ENCODE measurements at places on chromosomes 11 and 22.

DNA sequence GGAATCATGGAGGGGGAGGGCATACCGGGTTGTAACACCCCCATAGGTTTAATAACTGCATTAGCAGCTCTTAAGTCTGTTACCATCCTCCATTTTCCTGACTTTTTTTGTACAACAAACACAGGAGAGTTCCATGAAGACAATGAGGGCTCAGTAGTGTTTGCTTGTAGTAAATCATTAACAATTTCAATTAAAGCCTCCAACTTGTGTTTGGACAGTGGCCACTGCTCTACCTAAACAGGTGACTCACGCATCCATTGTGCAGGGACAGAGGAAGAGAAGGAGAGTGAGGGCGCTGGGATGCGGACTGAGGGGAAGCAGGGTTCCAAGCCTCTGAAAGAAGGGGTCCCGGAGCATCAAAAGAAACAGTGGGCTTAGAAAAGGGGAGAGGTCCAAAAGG, 21.3 kb upstream of the MTNR1B start:
- no peak for DNase-seq

DNA sequence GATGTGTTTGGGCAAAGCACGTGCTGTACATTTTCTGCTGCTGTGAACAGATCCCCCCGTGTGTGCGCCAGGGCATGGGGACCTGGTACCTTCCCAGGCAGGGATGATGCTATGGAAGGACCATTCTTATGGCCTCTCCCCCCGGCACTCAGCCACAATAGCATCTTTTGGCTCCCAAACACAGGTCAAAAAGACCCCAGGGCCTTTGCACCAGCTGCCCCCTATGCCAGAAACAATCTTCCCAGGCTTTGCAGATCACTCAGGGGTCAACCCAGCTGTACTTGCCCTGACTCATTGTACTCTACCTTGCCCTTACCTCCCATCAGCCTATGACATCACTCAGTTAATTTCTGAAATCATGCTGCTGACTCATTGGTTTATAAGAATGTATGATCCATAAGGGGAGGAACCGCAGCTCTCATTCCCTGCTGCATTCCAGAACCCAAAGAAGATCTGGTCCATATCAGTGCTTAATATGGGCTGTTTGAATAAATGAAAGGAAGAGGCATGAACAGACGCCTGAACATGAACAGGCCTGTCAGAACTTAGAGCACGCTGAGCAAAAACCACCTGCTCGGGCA, 100.7 kb downstream of the CELSR1 start:
- no peak for DNase-seq

GRCh38 chr22:45263463-45264269, 21.1 kb upstream of the UPK3A start:
- no peak for DNase-seq

DNA sequence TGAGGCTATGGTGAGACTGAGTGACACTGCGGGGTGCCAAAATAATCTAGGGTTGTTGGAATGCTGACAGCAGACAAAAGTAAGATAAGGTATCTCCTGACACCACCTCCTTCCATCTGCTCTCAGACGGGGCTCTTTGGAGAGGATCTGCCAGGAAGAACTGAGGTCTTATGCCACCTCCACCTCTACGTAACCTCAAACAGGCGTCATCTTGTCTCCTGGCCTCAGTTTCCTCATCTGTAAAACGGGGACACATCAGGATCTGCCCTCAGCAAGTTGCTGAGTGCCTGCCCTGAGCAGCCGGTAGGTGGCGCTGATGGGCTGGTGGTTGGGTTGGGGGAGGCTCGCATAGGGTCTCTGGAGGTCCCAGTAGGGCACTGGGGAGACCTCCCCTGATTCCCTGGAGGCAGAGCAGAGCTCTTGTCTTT, 1.7 kb upstream of the MYEOV start:
- peak; percentile 52 for DNase-seq

GRCh38 chr11:90774727-90775566, 552.1 kb upstream of the CHORDC1 start:
- no peak for DNase-seq

DNA sequence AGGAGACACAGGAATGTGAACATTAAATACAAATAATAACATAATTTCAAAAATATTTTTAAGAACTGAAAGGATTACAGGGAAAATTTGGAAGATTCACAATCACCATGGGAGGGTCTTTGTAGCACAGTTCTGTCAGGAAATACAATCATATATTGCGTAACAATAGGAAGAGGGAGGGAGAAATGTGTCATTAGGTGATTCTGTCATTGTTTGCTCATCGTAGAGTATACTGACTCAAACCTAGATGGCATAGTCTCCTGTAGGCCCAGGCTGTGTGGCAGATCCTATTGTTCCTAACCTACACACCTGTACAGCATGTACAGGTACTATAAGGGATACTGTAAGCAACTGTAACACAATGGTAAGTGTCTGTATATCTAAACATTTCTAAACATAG, 330.4 kb downstream of the BRD1 start:
- DNase-seq: no peak

GRCh38 chr11:46942172-46942571, 5.6 kb downstream of the CSTPP1 start:
- DNase-seq: no peak

DNA sequence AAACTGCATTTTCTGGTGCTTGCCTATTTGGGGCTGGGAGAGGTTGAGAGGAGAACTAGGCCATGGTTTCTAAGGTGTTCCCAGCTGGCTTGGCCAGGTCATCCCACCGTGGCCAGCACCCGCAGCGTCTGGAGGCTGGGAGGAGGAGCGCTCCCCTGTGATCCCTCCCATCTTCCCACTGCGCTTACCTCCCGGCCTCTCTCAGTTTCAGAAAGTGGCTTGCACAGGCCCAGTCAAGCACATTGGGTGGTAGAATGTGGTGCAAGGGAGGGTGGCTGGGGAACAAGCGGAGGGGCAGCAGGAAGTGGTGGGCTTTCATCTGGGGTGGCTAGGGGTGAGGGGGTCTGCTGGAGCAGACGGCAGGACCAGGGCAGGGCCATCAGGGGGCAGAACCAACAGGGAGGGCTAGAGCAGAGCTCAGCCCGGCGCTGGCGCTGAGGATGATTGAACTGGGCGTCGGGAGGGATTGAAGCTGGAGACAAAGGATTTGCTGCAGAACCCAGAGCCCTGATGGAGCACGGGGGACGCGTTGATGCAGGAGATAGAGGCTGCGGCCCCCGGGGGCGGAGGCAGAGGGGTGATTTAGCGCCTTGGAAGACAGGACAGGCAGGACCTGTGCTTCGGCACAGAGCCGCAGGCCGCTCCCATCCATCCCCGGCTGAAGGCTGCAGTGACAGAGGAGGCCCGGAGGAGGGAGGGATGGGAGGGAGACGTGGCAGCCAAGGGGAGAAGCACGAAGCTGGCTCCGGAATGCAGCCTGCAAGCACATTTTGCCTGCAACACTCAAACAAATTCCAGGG, 76.0 kb downstream of the TRIM29 start:
- DNase-seq: no peak

- no peak for DNase-seq
Measured at GRCh38 chr11:69467646-69468045, 13.8 kb upstream of the LINC01488 start.

GRCh38 chr11:125842321-125842948, 9.3 kb downstream of the PATE4 start:
- no peak for DNase-seq

GRCh38 chr11:121534131-121535093, 81.6 kb upstream of the SORL1-AS1 start:
- no peak for DNase-seq

DNA sequence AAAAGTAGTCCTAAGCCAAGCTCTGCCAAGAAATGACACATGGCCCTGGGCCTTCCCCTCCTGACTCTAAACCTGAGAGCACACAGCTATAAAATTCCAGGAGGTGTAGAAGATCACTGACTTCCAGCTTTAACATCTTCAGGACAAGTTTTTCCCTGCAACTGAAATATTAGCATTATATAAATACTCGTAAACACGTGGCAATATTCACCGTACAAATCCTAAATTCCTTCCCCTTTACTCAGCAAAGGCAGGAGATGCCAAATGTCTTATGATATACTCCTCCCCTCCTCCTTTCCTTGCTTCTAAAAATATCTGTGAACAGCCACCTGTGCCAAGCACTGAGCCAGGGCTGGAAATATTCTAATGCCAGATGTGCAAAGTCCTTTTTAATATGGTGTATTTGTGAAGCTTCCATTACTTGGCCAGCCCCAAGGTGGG, 194.0 kb downstream of the LARGE1 start:
- DNase-seq: no peak

DNA sequence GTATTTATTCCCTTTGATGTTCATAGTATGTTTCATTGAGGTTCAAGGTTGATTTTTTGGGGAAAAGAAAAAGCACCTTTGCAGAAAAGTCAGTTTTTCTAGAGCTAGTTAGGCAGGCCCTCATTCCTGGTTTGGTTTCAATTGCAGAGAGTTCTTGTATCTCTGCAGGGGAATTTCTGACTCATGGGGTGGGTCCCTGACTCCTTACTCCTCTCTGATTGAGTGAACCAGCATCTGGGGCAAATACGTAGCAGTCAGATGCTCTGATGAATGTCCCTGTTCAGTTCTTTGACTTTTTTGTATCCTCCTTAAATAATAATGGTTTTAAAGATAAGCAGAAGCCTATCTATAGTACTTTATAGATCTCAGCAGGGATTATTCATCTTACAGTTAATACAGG, 7.7 kb upstream of the NCR3LG1 start:
- DNase-seq: no peak

DNA sequence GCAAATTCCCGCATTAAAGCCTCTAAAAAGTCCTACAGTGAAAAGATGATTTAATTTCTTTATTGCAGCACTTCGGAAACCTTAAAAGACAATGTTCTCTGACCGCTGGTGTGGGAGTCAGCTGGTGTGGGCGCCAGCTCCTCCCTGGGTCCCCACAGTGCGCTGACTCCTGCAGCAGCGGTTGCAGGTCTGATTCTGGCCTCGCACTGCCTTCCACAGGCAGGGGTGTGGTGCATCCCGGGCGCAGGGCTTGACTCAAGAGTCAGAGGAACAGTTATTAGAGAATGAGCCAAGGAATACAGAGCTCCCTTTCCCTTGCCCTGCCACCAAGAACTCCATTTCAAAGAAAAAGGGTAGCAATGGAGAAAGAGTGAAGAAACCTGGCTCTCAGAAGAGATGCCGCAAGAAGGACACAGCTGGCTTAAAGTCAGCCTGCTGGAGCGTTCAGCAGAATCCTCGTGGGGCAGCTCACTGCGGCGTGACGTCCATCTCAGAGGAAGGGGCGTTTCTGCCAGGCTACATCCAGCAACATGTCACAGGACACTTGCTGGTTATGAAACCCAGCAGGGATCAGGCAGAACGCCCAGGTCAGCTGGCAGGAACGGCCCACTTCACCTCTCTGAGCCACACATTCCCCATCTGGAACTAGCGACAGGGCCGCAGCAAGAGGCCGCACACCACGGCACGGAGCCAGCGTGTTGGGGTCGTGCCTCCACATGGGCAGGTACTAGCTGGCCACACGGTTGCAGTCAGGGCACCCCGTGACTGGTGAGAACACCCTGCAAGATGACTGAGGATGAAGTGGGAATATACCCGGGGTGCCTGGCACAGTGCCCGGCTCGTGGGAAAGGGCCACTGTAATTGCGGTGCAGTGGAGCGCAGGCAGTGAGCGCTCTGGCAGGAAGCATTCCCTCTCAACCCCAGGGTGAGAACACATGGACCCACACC, 18.1 kb upstream of the EFCAB6 start:
- no peak for DNase-seq

DNA sequence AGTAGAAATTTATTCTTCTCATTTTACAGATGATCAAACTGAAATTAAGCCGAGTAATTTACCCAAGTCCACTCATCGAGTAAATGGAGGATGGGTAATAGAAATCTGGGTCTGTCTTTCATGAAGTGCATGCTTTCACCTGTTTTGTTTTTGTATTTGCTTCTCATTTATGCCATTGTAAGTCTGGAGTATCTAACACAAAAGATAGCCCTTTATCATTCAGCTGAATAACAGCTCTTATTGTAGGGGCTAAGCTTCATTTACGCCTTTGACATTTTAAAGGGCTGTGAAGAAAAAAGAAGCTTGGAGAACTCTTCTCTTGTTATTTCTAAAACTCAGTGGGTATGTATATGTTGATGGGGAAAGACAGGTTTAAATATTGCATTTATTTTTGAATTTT, 1196.2 kb upstream of the TENM4 start:
- DNase-seq: no peak

DNA sequence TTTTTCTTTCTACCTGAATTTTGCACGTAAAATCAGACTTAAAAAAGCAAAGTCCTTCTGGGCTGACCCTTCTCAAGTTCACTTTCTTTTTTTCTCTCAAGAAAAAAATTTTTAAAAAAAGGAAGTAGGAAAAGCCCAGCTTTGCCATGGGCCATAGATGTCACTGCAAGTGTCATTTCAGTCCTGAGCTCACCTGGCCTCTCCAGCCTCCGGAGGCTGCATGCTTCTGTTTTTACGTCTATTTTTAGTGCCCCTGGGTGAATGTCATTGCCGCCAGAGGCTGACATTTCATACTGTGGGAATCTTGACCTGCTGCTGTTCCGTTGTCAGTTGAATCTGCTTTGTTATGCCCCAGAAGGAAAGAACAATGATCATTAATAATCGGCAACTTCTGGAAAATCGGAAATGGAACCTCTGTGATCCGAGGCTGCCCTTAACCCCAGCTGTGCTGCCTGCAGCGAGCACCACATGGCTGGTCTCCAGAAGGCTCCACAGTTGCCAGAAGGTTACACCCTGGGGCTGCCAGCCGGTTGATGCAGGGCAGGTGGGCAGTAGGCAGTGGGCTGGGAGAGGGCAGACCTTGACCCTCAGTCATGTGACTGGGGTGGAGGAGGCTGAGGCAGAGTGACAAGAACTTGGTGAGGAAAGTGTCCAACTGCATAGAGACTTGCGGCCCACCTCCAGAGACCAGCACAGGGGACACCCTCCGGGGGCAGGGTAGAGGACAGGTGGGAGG, 16.7 kb upstream of the MYEOV start:
- DNase-seq: no peak

DNA sequence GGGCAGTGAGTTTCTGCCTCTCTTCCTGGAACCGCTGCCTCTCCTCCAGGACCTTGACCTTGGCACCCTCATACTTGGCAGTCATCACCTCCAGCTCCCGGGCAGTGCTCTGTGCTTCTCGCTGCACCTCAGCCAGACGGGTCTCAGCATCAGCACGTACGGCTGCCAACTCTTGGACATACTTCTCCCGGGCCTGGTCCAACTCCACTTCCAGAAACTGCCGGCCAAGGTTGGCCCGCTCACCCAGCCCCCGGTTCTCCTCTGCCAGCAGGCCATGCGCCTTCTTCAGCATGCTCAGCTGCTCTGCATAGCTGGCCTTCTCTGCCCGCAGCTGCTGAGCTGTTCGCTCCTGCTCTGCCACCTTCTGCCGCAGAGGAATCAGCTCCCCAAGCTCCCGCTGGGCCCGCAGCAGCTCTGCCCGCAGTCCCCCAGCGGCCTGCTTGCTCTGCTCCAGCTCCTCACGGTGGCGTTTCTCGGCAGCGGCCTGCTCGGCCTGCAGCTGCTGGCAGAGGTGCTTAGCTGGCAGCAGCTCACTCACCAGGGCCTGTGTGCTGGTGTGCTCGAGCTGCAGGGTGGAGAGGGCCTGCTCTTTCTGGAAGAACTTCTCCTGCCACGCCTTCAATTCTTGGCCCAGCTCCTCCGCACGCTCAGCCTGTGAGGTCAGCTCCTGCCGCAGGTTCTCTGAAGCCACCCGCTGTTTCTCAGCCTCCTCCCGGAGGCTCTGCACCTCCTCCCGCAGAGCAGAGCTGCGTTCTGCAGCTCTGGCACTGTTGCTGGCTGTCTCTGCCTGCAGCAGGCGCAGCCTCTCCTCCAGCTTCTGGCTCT, 14.4 kb downstream of the IL18BP start:
- DNase-seq: no peak
